ENCODE measurements at places on chromosomes 2 and 18.

DNA sequence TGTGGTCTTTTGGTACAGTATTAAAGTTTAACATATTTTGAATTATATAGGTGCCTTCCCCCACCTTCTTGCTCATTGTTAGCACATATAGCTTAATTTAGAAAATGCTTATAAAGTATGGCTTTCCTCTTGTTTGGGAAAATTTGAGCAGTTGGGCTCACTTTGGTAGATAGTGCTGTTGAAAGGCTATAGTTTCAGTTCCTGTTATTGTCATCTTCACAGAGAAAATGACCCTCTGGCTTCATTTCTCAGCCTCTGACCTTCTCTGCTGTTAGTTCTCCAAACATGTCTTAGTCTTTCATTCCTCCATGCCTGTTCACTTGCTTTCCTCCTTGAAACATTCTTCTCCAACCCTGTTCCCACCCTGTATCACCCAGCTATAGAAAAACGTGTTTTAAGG, 200.6 kb downstream of the WDR7 start:
- no peak for DNase-seq

DNA sequence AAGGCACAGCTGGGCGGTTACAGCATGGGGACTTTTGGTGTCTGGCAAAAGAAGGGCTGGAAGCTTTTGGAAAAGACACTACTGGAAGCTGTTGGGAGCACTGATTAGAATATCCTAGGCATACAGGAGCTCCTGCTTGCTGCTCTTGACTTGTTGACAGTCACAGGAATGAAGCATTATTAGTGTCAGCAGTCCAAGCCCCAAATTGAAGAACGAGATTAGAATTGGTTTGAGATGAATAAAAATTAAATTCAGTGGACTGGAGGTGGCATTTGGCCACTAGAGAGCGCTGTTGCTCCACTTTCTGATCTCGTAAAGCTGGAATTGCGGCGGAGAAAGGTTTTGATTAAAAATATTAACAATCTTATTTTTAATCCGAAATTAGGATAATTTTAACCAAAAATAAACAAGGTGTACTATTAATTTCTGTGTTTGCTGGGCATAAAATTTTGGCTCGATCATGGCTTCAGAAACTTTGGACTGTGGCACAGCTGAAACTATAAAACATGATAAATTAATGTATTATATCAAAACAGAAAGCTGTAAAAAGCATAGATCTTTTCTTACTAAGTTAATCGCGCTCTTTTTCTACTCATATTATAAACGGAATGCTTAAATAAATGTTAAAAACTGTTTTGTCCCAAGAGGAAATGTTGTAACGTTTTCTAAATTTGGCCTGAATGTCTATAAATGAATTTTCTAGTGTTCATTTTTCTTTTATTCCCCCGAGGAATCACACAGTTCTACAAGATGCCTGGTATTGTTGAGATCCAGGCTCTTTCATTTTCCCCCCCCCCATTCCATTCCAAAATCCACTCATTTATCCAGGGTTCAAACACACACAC, 2.4 kb upstream of the HOXD8 start:
- DNase-seq, result peak; percentile 56

GRCh38 chr2:56713978-56714377, 530.2 kb downstream of the CCDC85A start:
- DNase-seq, result peak; percentile 7

DNA sequence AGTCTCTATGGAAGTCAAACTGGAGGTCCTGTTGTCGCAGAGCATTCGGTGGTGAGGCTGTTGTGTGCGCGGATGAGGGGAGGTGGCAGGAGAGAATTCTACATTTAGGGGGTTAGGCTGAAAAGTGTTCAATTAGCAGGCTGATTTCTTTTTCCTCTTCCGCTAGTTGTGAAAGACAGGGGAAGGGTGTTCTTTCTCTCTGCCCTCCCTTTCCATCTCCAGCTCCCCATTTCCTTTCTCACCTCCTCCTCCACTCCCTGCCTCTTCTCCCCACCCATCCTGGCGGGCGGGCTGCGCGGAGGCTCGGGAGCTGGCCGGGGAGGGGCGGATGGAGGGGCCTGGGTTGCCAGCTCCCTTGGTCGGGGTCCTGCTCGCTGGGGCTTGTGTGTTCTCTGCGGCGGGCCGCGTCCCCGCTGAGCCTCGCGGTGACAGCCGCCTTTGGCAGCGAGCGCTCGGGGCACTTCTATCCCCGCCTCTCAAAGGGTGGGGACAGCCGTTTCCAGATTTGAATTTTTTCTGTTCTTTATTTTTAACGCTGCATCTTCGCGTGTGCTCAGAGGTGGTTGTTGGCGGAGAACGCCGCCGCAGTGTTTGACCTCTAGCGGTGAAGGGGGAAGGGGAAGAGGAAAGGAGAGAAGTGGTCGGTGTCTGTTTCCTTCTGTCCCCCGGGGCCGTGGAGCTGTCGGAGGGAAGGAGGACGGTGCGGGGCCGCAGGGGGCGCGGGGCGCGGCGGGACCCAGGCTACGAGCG, 3.6 kb downstream of the SOX11 start:
- DNase-seq, result no peak

DNA sequence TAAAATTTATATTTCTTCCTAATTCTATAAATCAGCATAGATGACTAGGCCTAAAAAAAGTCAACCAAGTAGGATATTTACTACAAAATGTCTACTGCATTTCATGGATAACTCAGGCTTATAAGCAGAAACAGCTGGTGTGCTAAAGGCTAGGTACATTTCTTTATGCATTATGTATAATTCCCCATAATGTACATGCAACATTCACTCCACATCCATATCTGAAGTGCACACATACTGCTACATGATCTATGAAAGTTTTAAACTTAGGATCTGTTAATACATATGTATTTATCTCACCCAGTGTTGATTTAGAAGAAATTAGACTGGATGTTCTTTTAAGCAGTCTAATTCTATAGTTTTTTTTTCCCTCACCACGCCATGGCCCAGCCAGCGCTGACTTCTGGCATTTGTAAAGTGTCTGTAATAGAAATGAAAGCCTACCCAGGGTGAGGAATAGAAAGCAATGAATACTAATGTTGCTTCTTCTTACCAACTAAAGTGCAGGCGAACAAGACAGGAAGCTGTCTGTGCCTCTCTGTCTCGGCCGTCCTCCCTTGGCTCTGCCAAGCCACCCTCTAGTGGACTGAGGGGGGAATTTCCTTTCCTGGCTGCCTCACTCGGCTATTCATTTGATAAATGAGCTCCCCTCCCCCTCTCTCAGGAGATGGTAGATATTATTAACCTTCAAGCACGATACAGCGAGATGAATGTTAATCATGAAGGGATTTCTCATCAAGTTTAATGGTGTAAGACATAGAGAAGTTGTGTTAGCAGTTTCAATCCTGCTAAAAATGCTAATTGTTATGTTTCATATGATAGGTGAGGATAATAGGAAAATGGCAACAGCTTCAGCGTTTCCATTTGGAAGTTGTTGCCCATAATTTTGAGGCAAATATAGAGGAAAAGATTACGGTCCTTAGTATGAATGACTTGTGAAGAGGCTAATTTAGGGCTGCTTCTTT, 384.5 kb downstream of the MTX2 start:
- DNase-seq, result peak; percentile 76

Data from AG08395 (cell line).